Germinal center (tissue), 1 donor: ENCODE measurements at places on chromosomes 11 and 22.

GRCh38 chr11:14499178-14499559 lies 442 bp downstream of the COPB1 start:
- peak; percentile 41 for DNase-seq

- no peak for DNase-seq
These were observed 81.3 kb upstream of the BLID start for GRCh38 chr11:122197066-122197987.

DNA sequence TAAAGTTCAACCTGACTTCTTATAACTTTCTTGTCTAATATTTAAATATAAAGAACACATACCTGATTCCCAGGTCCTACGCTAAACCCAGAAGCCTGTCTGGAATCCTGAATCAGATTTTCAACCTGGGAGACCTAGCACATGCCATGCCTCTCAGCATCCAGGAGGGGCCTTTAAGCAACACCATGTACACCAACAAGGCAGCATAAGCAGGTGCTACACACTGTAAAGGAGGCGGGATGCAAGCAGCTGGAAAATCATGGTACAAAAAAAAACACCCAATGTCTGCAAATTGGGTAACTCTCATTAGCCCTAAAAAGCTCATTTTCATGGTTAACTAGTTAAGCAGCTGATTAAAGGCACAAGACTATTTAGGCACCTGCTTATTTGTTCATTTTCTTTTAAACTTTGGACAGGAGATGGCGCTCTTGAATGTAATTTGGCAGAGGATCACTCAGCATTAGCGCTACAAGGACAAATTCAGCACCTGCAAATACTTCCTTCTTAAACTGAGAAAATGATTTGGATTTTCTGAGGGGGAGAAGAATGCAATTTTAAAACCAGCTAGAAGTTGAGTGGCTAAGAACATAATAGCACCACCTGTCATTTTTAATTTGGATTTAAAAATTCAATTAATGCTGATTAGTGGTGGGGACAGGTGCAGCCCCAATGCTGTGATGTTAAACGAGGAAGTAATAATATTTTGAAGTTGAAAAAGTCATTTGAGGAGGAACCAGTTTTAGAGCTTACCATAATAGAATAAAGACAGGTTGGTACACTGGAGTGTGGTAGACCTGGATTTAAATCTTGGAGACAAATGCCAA lies 104.0 kb downstream of the FAR1 start:
- DNase-seq: peak; percentile 30

GRCh38 chr11:120667281-120667680 lies 155.7 kb downstream of the GRIK4 start:
- DNase-seq: no peak

GRCh38 chr11:122173074-122173450 lies 57.0 kb upstream of the BLID start:
- no peak for DNase-seq

DNA sequence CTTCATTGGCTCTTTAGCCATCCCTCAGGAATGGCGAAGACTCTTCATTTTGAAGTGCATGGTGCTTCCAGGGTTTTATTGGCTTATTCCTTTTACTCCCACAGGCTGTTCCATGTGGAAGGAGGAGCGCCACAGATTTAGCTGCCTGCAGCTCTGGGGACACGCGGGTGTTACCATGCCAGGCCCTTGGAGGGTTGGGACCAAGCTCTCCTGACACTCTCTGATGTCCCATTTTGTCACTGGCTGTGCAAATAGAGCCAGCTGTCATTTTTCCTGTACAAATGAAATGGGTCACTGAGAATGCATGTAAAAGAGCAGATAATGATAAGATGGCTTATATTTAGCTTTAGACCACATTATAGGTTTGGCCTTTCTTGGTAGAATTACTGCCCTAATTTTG lies 9.2 kb downstream of the THYN1 start:
- no peak for DNase-seq

- DNase-seq: no peak
These were observed 30.2 kb upstream of the TMPRSS5 start for GRCh38 chr11:113736323-113736722.

DNA sequence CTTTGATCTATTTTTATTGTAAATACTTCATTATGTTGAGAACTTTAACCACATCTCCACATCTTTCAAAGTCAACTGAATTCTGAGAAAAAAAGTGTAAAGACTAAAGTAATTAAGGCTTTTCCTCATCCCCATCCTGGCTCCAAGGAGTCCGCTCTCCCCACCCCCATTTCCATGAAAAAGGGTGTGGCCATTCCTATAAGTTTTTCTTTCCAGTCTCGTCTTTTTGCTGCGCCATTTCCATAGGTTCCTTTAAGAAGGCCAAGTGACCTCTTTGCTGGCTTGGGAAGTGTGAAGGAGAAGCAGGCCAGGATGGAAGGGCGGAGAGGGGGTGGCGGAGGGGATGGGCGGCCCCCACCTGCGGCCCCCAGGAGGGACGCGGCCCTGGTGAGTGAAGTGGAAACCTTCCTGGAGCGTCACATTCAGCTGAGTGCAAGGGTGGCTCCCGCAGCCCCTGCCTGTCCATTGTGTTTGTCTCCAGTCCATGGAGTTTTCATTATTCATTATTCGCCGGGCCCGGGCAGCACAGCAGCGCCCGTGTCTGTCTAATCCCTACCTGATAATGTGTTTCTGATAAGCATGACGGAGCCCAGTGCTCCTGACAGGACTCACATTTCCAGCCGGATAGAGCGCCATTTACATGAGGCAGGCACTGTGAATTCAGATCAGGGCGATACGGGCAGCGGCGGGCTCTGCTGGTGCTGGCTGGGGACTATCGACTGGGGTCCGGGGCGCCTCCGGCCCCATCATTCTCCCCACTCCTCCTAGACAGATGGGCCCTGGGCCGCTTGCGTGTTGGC lies 739.8 kb downstream of the OPCML start:
- no peak for DNase-seq

DNA sequence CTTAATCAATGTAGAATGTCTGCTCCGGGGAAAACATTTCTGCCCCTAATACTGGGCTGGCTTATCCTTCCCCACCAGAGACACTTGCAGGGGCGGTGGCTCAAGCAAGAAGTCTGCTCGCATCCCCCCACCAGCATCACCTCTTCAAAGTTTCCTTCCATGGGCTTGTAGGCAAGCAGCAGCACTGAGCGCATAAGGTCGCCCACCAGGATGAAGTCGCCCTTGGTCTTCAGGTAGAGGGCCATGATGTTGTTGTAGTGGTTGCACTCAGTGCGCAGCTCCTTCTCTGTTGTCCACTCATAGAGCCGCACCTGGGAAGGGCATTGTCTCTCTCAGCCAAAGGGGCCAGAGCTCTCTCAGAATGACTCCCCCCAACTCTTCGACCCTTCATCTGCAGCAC lies 8.6 kb upstream of the VWCE start:
- DNase-seq: no peak

DNA sequence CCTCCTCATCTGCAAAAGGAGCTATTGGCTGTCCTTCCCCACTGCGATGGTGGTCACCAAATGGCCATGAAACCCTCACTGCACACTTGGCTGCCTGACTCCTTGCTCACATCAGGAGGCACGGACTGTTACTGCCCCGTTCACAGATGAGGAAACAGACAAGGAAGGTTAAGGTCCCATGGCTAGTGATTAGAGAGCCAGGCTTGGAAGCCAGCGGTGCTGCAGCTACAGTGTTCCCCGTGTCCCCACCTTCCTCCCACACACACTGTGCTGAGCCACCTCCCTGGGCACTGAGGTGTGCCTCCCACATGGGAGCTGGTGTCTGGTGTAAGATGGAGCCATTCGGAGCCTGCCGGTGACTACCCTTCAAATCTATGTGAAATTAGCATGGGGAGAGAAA lies 2.6 kb downstream of the ARHGAP8 start:
- DNase-seq: no peak

GRCh38 chr22:45129703-45130524 lies 33.8 kb upstream of the NUP50 start:
- no peak for DNase-seq

DNA sequence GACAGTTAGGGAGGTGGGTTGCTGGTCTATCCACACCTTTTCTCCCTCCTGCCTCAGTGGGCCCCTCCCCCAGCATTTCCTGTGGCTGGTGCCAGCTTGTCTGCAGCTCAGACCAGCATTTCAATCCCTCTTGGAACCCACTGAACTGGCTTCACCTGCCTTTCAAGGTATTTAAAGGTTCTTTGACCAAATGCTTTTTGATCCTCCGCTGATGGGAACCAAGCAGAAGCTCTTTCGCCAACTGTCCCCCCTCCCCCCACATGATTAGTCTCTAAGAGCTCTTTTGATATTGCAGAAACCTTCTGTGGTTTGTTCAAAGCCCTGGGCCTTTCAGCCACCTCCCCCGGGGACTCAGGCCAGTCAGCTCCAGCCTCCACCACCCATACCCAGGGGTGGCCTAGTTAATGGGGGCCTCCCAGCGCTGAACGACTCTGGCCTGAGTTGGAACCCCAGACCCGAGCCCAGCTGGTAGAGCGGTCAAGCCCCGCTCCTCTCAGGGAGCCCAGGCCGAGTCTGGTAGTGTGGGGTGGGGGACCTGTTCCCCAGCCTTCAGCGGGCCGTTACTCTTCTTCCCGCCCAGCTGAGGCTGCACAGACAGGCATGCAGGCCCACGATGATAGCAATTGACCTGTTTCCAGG lies 6.0 kb upstream of the SYT7 start:
- DNase-seq: no peak

DNA sequence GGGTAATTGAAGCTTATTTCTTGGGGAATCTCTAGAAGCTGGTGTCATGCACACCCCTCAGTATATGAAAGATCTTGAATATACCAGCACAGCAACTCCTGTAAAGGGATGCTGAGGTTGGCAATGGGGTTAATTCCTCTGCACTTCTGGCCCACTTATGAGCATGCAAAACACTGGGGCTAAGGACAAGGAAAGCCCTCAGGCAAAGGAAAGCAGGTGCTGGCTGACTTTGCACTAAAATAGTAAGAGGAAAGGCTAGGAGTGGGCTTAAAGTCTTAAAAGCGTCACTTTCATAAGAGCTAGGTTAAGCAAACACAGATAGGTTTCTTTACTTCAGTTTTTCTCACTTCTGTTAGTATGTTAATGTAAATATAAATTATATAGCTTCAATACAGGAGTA lies 572.6 kb upstream of the LUZP2 start:
- no peak for DNase-seq

GRCh38 chr11:26936109-26936508 lies 57.8 kb upstream of the FIBIN start:
- DNase-seq: no peak

DNA sequence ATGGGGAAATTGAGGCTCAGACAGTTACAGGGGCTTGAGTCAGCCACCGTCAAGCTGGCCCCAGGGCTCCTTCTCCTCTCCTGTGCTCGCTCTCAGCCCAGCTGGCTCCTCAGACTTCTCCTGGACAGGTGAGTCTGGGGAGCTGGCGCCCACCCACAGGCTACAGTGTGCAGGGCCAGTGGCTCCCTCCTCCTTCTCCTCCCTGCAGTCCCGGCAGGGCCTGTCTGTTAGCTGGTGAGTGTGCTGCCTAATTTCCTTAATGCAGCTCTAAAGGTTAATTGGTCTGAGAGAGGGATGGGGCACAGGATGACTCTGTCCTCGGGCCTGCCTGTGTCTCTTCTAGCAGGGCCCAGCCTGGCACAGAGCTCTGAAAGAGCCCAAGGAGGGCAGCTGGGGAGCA lies 31.7 kb downstream of the LMO1 start:
- DNase-seq: no peak

DNA sequence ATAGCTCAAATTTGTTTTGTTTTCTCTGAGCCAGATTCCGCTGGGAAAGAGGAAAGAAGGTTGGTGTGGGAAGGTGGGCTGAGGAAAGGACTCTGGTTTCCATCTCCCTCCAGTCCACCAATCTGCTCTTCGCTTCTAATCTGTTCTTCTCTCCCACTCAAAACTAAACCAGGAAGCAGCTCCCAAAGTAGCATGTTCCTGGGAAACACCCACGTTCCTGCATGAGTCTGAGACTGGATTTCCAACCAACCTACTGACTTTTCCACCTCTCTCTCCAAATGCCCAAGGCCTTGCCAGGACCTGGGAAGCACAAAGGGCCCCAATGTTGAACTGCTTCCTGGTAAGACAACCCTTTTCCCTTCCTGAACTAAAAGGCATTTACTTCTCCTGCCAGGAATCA lies 110.2 kb downstream of the WT1 start:
- no peak for DNase-seq

DNA sequence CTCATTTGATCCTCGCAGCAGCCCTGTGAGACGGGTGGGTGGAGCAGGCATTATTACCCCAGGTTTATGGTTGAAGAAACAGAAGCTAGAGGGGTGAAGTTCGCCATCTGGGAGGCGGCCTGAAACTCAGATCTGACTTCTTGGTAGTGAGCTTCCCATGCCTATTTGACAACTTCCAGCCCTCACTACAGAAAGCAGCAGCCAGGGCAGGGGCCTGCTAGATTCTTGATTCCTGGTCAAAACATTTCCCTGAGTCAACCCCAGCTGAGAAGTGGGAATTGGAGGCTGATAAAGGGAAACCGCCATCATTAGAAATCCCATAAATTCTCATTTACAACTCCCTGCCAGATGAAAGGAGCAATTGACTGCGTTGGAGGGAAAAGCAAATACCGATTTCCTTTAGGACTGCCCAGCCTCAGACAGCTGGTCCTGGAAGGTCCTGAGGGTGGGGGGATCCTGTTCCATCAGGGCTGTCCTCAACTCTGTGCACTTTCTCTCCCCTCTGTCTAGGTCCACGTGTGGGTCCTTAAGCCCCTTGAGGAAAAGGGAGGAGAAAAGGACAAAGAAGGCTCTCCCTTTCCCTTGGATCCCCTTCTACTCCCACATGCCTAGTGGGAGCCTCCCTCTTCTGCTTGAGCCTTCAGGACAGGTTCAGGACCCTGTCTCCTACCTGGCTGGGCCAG lies 10.2 kb upstream of the NECTIN1 start:
- no peak for DNase-seq

GRCh38 chr11:45180179-45180847 lies 33.9 kb downstream of the PRDM11 start:
- DNase-seq: peak; percentile 61

DNA sequence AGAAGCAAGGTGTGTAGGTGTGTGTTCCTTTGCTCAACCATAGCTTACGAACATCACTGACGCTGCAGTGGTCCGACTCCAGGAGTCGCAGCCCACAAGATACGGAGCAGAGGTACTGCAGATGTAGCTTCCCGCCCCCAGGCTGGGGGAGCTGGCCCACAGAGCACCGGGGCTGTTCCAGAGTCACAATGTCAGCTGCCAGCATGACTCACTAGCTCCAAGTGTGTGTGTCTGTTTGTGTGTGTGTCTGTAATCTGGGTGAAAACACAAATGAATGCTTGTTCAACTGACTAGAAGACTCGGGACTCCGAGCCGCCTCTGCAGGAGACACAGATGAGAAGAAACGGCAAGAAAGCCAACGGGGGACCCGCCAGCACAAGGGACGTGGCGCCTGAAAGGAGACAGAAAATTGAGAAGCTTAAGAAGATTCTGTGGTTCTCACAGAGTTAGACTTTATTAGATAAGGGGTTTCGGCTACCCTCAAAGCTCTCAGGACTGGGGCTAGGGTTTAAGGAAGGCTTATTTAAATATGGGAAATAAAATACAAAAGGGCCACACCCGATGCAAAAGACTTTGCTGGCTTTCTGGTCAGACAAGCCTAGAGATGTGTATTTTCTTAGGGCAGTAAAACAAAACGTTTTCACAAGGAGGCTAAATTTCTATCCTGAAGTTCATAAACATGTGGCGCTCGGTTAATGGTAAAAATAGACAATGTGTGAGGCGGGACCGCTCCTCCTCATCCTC lies 10.7 kb downstream of the VSIG10L2 start:
- no peak for DNase-seq

GRCh38 chr11:87114093-87114492 lies 76.4 kb downstream of the TMEM135 start:
- DNase-seq: no peak
